ENCODE measurements at places on chromosomes 1 and 21. TPM values are rescaled to one million over a fixed set of nuclear protein-coding genes. Genes with fewer than 3 reads are reported as not detected.
A peak's percentile ranks its signal among the peaks of the same experiment; 100 is the strongest.

Gene CA6
- total RNA-seq, result 6.4 TPM

Gene RAVER2
- 1.2 TPM for total RNA-seq

Gene IFT25
- total RNA-seq, result 87.1 TPM

Gene RGS13
- not detected for total RNA-seq

Gene CD1E
- total RNA-seq, result not detected

Gene DOP1B
- 30.3 TPM for total RNA-seq

Gene CFAP45
- total RNA-seq, result 0.79 TPM

Gene APCS
- total RNA-seq, result not detected

Gene PDE4B
- total RNA-seq, result 21.4 TPM

DNA sequence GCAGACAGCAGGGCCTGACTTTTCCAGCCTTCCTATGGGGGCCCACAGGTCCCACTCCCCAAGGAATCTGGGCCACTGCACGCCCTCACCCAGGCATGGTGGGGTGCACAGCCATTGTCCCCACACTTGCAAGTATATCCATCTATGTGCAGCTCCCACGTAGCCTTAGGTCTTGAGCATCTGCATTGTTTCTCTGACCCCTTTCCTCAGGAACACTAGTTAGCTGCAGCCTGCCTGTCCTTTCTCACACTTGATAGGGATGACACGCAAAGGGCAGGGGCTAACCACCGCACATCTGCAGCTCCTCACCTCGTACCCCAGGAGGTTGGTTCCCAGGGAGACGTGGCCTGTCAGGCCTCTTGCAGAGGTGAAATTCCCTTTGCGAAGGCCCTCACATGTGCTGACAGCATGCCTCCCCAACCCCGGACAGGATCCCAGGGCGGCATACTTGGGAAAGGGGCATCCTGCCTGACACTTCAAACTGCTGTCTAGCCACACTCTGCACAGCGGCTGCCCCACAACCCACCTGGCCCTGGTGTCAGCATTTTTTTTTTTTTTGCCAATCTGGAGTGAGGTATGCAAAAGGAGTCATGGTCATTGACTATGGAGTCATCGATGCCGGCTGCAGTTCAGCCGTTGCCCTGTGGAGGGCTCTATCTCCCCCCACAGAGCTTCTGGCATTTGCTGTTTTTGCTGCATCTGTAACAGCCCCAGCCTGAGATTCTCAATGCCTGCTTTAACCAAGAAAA lies 5.0 kb downstream of the JMJD4 start:
- H3K4me1 ChIP-seq, result peaks cover 24% of the 10 kb centered on the region
- no peak overlapping the region for H3K27ac ChIP-seq
- peaks cover 18% of the 10 kb centered on the region for H3K36me3 ChIP-seq

DNA sequence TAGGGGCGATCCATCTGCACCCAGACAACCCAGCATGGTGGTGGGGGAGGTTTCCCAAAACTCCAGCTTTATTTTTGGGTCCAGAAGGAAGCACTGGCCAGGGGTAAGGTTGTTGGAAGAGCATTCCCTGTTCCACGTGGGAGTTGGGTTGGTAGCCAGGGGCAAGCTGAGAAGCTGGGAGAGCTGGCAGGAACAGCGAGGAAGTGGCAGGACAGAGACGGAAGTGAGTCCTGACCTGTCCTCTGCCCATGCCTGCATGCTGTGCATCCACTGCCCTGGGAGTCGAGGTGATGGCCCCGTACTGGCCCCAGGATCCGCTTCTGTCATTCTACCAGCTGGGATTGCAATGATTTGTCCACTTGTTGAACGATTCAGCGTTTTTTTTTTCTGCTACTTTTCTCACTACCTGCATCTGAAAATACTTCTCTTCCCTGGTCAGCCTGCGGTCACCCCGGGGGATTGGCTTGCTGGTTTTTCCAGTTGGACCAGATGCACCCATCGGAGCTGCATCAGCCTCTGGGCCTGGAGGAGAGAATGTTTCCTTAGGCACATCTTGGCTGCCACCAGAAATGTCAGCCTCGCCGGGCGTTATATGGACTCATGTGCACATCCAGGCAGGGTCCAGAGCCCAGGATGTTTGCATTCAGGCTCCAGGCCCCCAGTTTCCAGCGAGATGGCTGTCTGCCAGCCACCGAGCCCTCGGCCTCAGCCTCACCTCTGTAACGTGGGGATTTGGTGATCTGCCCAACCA lies 28.3 kb upstream of the TMPRSS2 start:
- peaks cover 2% of the 10 kb centered on the region for H3K27me3 ChIP-seq
- H3K36me3 ChIP-seq, result no peaks in the 10 kb centered on the region
- DNase-seq, result no peak
- H3K4me3 ChIP-seq, result no peak overlapping the region
- H3K27ac ChIP-seq, result no peak overlapping the region
- no peaks in the 10 kb centered on the region for H3K4me1 ChIP-seq

DNA sequence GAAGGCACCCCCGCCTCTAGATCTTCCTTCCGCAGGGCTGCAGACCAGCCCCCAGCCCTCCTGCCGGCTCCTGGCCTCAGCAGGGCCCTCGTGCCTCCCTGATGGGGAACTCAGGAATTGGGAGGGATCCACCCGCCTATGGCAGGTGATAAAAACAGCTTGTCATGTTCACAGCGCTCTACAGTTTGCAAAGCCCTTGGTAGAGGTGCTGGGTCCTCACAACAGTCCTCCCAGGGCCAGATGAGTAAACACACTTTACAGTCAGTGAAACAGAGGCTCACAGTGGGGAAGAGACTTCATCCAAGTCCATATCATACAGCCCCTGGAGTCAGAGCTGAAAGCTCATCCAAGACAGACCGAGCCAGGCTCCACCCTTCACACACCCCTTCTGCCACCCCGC lies 97.0 kb upstream of the IFFO2 start:
- no peak overlapping the region for H3K27ac ChIP-seq
- H3K4me3 ChIP-seq, result no peak overlapping the region
- H3K36me3 ChIP-seq, result no peaks in the 10 kb centered on the region
- H3K4me1 ChIP-seq, result peaks cover 4% of the 10 kb centered on the region
- H3K27me3 ChIP-seq, result peaks cover 41% of the 10 kb centered on the region

DNA sequence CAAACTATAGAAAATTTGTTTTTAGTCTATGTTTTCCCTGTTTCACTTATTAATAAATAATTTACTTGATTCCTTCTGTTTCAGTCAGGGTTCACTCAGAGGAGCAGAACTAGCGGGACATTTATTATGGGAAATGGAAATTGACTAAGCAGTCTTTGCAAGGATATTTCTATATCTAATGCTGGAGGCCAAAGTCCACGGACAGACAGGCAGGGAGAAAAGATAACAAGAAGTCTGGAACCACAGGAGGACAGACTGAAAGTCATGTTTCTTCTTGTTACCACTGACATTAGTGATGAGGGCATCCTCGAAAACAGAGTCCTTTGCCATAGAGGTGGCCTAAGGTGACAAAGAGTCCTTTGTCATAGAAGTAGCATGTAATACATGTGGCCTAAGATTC lies 744.5 kb upstream of the TMPRSS15 start:
- H3K36me3 ChIP-seq, result no peaks in the 10 kb centered on the region
- no peak for DNase-seq
- H3K4me3 ChIP-seq, result no peak overlapping the region
- H3K4me1 ChIP-seq, result no peaks in the 10 kb centered on the region
- no peaks in the 10 kb centered on the region for H3K27me3 ChIP-seq

DNA sequence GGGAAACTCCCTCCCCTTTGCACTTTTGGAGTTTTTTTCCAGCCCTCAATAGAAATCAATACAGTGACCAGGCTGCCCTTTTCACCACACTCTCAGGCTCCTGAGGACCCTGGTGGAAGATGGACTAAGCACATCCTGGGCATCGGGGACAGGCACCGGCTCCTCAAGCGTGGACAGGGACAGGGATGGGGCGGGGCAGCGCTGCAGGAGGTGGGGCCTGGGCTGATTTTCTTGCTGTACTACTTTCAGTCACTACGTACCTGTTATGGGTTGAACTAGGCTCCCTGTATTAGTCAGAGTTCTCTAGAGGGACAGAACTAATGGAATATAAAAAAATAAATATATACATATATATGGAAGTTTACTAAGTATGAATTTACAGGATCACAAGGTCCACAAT lies 2.5 kb downstream of the MX2 start:
- H3K27me3 ChIP-seq, result no peaks in the 10 kb centered on the region
- H3K4me3 ChIP-seq, result no peak overlapping the region

GRCh38 chr1:237975376-237975775 lies 84.7 kb upstream of the ZP4 start:
- no peaks in the 10 kb centered on the region for H3K36me3 ChIP-seq
- no peaks in the 10 kb centered on the region for H3K4me1 ChIP-seq
- no peak overlapping the region for H3K4me3 ChIP-seq
- no peaks in the 10 kb centered on the region for H3K27me3 ChIP-seq

- no peak overlapping the region for H3K4me3 ChIP-seq
- peak; percentile 75 for DNase-seq
- no peaks in the 10 kb centered on the region for H3K36me3 ChIP-seq
Observed at GRCh38 chr1:156356875-156357534, 12.0 kb upstream of the RHBG start.

- peaks cover 24% of the 10 kb centered on the region for H3K36me3 ChIP-seq
- H3K27me3 ChIP-seq, result no peaks in the 10 kb centered on the region
- H3K27ac ChIP-seq, result peak overlapping the region; percentile 74
- peaks cover 73% of the 10 kb centered on the region for H3K4me1 ChIP-seq
- peak overlapping the region; percentile 42 for H3K4me3 ChIP-seq
Observed at GRCh38 chr21:42392731-42393442, 3.0 kb downstream of the TMPRSS3 start.

DNA sequence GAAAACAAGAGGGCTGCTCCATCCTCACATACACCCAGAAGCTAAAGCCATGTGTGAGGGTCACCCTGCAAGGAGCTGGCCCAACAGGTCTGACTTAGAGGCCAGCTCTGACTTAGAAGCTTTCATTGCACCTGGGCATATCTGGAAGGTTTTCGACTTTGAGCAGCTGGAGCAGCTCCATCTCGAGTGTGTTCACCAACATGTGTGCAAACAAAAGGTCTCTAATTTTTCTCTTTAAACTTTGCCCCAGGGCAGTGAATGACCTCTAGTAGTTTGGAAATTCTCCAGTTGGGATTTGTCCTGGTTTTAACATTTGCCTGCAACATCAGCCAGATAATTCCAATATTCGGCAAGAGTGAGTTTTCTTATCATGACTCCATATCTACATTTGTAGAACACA lies 108.3 kb downstream of the TNR start:
- H3K4me3 ChIP-seq, result no peak overlapping the region
- no peaks in the 10 kb centered on the region for H3K36me3 ChIP-seq
- no peak for DNase-seq
- no peaks in the 10 kb centered on the region for H3K4me1 ChIP-seq
- H3K27ac ChIP-seq, result no peak overlapping the region

DNA sequence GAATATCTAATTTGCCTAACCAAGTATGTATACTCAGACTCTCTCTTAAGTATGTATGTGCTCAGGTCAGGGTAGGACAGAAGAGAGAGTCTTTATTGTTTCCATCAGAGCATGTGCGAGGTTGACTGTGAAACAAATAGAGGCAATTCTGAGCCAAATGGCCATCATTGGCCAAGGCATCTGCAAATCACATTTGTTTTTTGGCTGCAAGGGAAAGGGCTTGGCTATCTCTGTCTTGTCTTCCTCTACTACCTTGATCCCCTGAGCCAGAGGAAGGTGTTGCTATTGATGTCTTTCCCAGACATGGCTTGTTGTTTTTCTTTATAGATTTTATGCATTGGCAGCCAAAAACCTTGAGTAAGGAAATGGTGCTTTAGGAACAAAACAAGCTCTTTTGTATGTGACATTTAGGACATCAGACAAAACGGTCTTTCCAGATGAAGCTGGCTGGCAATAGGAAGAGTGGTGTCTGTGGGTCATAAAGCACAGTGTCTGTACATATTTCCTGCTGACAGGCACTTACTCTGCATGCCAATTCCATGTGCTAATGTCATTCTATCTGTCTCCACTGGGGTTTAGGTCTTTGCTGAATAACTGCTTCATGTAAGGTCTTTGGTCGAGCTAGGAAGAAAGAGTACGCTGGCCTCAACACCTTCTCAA lies 163.3 kb downstream of the BRINP2 start:
- H3K4me3 ChIP-seq, result no peak overlapping the region
- no peak overlapping the region for H3K27ac ChIP-seq
- H3K4me1 ChIP-seq, result no peaks in the 10 kb centered on the region
- DNase-seq, result no peak

GRCh38 chr1:215568299-215568692 lies 1.2 kb downstream of the KCTD3 start:
- H3K4me1 ChIP-seq, result peaks cover 16% of the 10 kb centered on the region
- DNase-seq, result no peak
- H3K27ac ChIP-seq, result no peak overlapping the region
- no peaks in the 10 kb centered on the region for H3K36me3 ChIP-seq
- peaks cover 24% of the 10 kb centered on the region for H3K27me3 ChIP-seq

- no peak overlapping the region for H3K27ac ChIP-seq
- no peaks in the 10 kb centered on the region for H3K4me1 ChIP-seq
- H3K36me3 ChIP-seq, result peaks cover 56% of the 10 kb centered on the region
- no peak for DNase-seq
- H3K27me3 ChIP-seq, result no peaks in the 10 kb centered on the region
Observed at GRCh38 chr21:36396325-36396724, 11.1 kb downstream of the CHAF1B start.

DNA sequence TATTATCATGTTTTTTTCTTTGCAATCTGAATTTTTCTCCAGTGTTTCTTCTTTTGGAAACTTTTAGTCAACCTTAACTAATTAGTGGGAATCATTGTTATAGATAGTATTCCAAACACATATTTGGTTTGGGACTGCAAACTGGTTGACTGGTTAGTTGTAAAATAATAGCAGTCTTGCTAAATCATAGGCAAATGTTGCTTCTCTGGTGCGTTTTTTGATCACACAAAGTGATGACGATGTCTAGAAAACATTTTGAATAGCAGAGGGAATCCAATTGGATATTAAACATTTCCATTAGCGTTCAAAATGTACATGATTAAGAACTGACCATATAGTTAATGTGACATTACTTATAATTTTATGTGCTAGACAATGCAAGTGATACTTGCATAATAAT lies 4.5 kb downstream of the DNAJB4 start:
- H3K27ac ChIP-seq, result no peak overlapping the region
- peaks cover 25% of the 10 kb centered on the region for H3K4me1 ChIP-seq
- no peaks in the 10 kb centered on the region for H3K27me3 ChIP-seq
- no peak for DNase-seq
- H3K4me3 ChIP-seq, result no peak overlapping the region
- H3K36me3 ChIP-seq, result peaks cover 7% of the 10 kb centered on the region

Measured in activated CD8-positive, alpha-beta T cell treated with anti-CD3 and anti-CD28 coated beads, Interleukin-2, amount 10 ng/mL, durations not matched to agents 7 days and 5 days (primary cell).